ENCODE measurements at places on chromosomes 12 and 14.

DNA sequence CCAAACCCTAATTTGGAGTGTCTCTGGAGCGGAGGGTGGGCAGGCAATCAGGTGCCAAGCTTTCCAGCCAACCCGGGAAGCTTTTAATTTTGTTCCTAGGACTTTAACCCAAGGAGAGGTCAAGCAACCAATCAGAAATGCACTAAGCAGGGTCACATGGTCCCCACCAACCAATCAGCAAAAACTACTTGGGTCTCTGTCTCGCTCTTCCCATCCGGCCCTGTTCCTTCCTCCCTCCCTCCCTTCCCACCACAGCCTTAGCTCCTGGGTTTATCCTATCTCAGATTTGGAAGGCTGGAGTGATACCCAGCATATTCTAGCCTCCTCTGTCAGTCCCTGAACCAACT is 7.3 kb downstream of the HOXC5 start:
- no peak for DNase-seq

GRCh38 chr14:90900476-90901083 is 84.3 kb upstream of the TTC7B start:
- no peak for DNase-seq

GRCh38 chr14:64644629-64645028 is 59.6 kb upstream of the PLEKHG3 start:
- no peak for DNase-seq

GRCh38 chr12:29578070-29578469 is 80.6 kb upstream of the OVCH1 start:
- no peak for DNase-seq

All from Ammon's horn (tissue), 1 donor.